Forelimb muscle (tissue), 1 donor: ENCODE measurements at places on chromosomes 11 and 22. TPM values are rescaled to one million over a fixed set of nuclear protein-coding genes. Genes with fewer than 3 reads are reported as not detected.

DNA sequence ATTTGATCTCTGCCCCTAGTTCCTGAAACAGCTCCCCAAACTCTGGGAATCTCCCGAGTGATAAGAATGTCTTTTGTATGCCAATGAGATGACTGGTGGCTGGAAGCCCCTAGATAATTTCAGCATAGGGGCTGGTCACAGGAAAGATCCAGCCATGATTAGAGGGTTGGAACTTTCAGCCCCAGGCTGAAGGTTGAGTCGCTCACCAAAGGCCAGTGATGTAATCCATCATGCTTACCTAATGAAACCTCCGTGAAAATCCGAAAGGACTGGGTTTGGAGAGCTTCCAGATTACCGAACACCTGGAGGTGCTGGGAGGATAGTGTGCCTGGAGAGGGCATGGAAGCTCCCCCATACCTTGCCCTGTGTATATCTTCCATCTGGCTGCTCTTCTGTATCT, 26.0 kb downstream of the LRRC32 start:
- DNase-seq: no peak

DNA sequence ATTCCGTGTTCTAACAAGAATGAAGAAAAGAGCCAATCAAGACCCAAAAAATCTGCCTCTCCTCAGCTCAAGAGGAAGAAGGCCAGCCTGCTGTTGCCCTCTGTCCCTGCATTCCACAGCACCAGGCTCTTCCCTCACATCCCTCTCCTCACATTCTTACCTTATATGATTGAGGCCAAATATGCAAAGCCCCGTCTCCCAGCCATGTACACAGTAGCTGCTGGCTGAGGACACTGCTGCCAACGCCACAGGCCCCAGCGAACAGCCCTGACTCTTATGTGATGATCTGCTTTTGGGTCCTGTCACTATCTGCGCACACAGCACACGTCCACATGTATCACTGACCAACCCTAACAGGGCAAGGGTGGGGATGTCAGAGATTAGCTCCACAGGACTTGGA, 60.2 kb downstream of the MICAL3 start:
- no peak for DNase-seq

GRCh38 chr11:68855205-68855981, 13.7 kb upstream of the CPT1A start:
- no peak for DNase-seq

DNA sequence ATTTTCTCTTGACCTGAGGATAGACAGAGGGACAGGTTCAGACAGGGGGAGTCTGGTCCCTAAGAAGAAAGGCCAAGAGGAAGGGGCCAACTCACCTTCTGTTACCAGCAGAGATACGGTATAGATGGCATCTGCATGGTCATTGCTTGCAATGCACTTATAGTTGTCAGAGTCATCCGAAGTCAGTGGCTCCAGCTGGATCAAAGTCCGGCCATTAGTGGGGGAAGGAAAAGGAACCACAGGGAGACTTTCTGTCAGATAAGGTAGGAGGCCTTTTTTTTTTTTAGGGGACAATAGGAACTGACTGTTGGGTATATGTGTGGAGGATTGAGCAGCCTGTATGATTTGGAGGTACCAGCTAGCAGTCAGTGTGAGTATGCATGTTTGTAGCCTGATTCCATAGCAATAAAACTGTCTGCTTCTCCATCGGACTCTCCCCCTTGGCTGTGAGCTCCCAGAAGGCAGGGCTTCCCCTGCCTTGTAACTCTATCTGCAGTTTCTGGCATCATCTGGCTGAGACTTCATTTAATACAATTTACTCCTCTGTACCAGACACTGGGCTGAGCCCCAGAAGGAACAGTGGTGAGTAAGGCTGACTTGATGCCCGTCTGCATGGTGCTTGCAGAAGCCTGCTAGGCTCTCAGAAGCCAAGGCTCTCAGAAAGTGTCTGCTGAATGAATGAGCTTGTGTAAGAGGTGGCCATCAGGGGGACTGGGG, 5.7 kb downstream of the IGSF22 start:
- no peak for DNase-seq

GRCh38 chr11:134675983-134676382, 263.9 kb upstream of the B3GAT1 start:
- DNase-seq: no peak

GRCh38 chr11:130160498-130161155, 1.0 kb downstream of the ST14 start:
- no peak for DNase-seq

GRCh38 chr11:93740031-93740729, 1.1 kb downstream of the TAF1D start:
- no peak for DNase-seq

- DNase-seq: no peak
These were observed 27.2 kb upstream of the PDE2A start for GRCh38 chr11:72701466-72701865.

GRCh38 chr11:68939583-68940555, 36.2 kb downstream of the IGHMBP2 start:
- no peak for DNase-seq

GRCh38 chr11:62918531-62918930, 2.6 kb downstream of the CHRM1 start:
- no peak for DNase-seq

DNA sequence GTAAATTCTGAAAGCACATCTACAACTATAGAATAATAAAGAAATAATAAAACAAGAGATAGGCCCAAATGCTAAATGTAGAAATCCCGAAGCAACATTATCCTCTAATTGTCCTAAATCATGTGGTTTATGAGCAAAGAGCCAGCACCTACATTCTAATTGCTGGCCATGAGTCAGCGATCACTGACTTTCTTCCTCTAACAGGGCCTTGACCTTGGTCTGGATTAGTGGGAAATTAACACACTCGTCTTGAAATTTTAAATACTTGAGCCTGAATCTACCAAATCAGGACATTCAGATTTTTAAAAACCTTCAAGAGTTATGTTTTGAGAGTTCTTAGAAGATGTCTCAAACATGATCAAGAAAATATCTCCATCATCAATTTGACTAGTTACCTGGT, 727.6 kb downstream of the METTL15 start:
- DNase-seq: no peak

DNA sequence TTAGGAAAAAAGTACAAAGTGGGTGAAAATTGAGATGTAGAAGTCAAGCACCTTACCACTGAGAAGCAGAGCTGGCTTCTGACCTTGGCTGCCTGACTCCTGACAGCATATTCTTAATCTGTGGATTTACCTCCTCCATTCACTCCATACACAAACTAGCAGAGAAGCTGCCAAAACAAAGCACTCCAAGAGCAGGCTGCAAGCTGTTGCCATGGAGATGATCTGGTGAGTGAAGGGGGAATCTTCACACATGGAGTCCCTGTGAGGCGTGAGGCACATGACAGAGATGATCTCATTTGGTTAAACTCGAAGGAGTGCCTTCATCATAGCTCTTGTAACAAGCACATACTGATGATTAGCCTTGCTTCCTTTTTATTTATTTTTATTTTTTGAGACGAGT, 16.1 kb downstream of the COMMD9 start:
- DNase-seq: no peak

GRCh38 chr22:50640857-50641647, 13.1 kb upstream of the ARSA start:
- DNase-seq: no peak

DNA sequence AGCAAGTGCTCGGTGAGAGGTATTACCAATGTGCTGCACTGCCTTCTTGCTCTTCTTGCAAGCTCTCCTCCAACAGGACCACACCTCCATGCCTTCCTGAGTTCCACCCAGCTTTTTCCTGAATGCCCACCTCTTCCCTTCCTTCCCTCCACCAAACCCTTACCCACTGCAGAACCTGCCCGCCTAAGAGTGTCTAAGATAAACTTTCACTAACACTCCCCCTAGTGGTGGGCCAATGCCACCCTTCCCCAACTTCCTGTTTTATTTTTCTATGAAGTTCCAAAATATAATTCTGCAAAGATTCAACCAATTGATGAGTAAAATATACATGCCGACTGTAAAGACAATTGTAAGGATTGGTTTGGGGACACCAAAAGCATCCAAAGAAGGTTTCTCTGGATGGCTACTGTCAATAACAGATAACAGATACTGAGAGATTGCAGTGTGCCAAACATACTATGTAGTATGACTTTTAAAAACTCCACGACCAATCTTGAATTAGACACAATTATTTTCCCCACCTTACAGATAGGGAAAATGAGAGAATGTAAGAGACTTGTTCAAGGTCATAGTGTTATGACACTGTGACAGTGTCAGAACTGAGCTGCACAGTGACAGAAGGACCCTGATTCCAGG, 38.6 kb upstream of the BMAL1 start:
- DNase-seq: no peak

- DNase-seq: no peak
These were observed 26.3 kb upstream of the RASD2 start for GRCh38 chr22:35514366-35514765.

DNA sequence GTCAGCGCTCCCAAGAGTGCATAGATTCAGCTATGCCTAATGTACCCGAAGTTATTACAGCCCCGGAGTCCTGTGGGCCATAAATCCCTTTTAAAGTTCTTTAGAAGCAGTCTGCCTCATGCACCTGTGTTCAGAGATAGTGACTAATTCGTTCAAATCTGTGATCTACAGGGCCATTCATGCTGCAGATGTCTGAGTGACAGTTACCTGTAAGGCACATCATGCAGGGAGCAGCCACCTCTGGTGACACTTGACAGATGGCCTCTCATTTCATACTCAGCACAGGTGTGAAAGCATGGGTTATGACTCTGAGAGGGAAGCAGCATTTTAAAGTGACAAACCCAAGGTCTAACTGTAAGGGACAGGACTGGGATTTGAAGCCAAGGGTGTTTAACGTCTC, 2.4 kb upstream of the E2F8 start:
- DNase-seq: no peak

GRCh38 chr22:48827268-48827846, 1000.3 kb downstream of the BRD1 start:
- DNase-seq: no peak

GRCh38 chr11:44002191-44003093, 45.3 kb upstream of the ACCSL start:
- DNase-seq: no peak

DNA sequence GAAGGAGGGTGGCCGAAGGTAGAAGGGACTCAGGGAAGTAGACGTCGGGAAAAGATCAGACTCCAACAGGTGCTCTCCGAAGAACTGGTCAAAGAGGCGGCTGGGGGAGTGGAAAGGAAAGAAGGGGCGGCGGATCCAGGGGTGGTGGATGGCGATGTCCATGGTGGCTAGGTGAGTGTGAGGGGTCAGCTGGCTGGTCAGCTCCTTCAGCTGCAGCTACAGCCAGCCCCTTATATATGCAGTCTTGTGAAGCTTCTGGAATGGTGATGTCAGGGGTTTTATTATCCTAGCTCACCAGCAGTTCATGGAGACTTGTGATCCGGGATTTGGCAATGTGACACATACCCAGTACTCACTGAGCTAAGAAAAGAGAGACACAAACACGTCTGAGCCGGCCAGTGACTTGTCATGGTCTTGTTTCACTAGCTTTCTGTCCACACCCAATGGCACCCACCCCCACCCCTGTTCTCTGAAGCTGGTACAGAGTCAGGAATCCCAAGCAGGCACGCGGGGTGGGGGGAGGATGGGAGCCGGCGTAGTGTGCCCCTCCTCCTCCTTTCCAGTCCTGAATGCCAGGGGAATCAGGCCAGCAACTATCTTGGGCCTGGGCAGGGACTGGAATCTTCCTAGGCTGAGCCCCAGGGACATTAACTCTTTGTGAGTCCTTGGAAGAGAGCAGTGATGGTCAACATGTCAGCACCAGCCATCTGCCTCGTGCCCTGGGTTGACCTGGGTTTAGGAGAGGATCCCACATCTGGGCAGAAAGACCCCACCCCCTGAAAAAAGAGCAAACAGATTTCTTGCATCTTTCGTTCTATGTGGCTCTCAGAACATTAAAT, at the start of gene CRYAB:
TSS of gene CRYAB (minus strand) at position 208 of the 839 bp plus-strand sequence. CDS start at position 162, 46 bp downstream.
- DNase-seq: no peak

OR4D10 gene
- not detected for polyA plus RNA-seq

OR5P2 gene
- not detected for polyA plus RNA-seq

PLAAT2 gene
- polyA plus RNA-seq: not detected

TBX10 gene
- not detected for polyA plus RNA-seq

MDK gene
- 141 TPM for polyA plus RNA-seq
